Activated CD4-positive, alpha-beta memory T cell treated with anti-CD3 and anti-CD28 coated beads, Interleukin-2, amount 10 ng/mL, durations not matched to agents 7 days and 5 days (primary cell): ENCODE measurements at places on chromosomes 11 and 22. TPM values are rescaled to one million over a fixed set of nuclear protein-coding genes. Genes with fewer than 3 reads are reported as not detected.

HORMAD2 gene
- total RNA-seq = not detected

PIH1D2 gene
- not detected for total RNA-seq

KCNJ5 gene
- total RNA-seq = not detected

ATP5MG gene
- 251 TPM for total RNA-seq

RASD2 gene
- total RNA-seq = not detected

WDR74 gene
- total RNA-seq = 46.1 TPM

ARHGEF17 gene
- 0.05 TPM for total RNA-seq

DNA sequence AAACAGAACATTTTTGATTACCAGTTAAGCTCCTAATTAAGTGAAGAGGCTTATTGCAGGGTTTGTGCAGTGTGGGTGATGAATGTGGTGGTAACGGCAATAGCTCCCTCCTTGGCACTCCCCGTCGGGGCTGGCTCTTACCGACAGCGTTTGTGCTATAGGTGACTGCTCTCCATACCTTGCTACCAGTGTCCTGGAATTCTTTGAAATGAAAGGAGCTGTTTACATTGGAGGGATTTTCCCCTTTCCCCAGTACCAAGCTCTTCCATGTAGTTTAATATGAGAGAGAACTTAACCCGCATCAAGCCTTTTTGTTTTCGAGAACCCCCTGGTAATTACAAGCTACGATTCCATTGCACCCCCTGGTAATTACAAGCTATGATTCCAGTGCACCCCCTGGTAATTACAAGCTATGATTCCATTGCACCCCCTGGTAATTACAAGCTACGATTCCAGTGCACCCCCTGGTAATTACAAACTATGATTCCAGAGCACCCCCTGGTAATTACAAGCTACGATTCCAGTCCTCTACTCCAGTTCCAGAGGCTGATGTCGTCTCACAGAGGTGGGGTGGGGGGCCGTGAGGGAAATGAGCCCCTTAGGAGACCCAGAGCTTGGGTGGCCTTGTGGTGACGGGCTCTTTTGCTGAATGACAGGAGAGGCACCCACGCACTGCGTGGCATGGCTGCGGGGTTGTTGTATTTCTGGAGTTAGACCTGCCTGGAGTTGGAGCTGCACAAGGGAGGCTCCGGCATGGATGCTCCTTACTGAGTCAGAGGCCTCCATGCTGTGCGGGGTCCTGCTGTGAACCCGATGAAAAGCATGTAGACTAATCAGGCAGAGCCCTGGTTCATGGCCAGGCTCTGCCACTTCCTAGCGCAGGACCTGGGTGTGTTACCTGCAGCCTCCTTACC is 205.3 kb downstream of the TBC1D22A start:
- H3K27ac ChIP-seq = no peak overlapping the region
- no peaks in the 10 kb centered on the region for H3K27me3 ChIP-seq
- no peak overlapping the region for H3K4me3 ChIP-seq

DNA sequence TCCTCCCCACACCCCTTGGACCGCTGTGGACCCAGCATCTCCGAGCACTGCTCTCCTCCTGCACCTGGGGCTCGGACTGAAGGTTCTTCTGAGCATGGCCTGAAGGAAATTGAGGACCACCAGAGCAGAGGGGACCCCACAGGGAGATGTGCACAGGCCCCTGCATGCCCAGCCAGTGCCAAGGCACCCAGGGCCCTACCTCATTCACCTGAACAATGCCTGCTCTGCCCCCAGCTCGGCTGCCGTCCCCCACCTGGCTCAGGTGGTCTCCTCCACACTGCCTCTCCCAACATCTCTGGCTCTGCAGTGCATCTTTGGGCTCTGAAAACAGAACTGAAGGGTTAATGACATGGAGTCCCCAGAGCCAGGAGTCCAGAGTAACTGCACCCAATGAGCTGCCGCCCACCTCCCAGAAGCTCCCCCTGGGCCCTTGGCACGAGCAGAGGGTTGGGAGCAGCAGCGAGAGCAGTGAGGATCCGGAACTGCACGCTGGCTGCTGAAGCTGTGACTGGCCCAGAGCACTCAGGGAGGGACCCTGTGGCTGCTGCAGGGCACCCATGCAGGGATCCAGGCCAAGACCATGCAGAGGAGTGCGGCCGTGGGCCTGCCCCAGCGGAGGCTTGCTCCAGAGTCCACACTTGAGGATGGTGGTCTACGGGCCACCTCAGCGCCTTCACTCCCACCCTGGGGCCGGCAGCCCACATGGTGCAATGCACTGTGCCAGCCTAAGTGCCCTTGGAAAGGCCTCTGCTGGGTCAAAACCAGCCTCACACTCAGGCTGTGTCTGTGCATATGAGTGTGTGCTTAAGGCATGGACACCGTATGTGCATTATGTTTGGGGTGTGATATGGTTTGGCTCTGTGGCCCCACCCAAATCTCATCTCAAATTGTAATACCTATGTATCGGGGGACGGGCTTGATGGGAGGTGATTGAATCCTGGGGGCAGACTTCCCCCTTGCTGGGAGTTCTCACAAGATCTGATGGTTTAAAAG is 686.1 kb downstream of the TBC1D22A start:
- no peaks in the 10 kb centered on the region for H3K4me1 ChIP-seq
- H3K36me3 ChIP-seq = no peaks in the 10 kb centered on the region
- DNase-seq = no peak
- H3K27ac ChIP-seq = no peak overlapping the region
- no peak overlapping the region for H3K4me3 ChIP-seq
- no peaks in the 10 kb centered on the region for H3K27me3 ChIP-seq

DNA sequence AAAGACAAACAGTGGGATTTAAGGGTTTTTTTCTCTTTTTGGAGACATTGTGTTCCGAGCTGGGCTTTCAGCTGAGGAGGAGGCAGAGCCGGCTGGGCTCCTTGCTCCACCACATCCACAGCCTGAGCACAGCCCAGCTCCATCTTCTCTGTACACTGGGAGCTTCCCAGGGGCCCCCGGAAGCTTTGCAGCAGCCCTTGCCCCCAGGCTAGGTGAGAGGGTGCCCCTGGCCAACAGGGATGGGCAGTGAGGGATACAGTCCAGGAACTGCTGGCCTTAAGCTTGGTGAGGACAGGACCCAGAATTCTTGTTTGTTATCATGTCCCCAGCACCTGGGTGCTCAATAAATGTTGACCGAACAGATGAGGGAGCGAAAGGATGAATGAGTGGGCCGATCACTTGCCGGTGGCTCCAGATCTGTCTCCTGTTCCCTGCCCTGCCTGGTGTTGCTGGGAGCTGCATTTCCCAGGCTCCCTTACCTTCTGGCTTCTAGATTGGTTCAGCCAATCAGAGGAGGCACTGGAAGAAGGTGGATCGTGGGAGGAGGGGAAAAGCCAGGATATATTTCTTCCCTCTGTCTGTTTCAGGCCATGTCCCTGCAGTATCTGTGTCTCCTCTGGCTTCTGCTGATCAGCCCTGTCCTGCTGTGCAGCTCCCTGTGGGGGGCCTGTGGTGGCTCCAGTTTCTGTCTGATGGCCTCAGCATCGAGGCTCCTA is 26.5 kb upstream of the NECTIN1 start:
- peaks cover 3% of the 10 kb centered on the region for H3K4me1 ChIP-seq
- no peak overlapping the region for H3K27ac ChIP-seq
- H3K27me3 ChIP-seq = peaks cover 15% of the 10 kb centered on the region
- no peaks in the 10 kb centered on the region for H3K36me3 ChIP-seq
- no peak overlapping the region for H3K4me3 ChIP-seq

DNA sequence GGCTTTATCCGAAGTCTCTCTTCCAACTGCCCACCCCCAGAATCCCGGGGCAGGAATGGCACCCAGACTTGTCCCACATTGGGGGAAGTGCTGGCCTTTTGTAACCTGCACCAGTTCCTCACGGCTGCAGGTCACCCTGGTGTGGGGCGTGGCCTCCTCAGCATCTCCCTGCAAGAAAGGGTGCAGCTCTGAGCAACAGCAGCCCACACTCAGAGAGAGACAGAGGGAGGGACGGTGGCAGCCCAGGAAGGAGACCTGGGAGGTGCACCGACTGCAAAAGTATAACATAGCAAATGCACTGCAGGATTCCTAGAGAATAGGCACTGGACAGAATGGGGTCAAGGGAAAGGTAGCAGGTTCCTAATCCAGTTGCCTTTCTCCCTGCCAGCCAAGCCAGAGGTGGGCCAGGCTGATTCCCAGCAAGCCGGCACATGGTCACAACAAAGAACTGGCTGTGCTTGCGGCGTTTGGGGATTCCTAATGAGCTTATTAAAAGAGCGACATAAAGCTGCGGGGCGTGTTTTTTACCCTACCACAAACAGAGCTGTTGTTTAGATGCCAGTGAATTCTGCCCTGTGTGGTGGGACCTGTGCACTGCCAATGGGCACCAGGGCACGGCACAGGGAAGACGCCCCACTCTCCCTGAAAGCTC is 18.2 kb upstream of the IGSF9B start:
- no peak overlapping the region for H3K4me3 ChIP-seq
- DNase-seq = no peak
- H3K27me3 ChIP-seq = peaks cover 20% of the 10 kb centered on the region
- H3K4me1 ChIP-seq = peaks cover 9% of the 10 kb centered on the region

DNA sequence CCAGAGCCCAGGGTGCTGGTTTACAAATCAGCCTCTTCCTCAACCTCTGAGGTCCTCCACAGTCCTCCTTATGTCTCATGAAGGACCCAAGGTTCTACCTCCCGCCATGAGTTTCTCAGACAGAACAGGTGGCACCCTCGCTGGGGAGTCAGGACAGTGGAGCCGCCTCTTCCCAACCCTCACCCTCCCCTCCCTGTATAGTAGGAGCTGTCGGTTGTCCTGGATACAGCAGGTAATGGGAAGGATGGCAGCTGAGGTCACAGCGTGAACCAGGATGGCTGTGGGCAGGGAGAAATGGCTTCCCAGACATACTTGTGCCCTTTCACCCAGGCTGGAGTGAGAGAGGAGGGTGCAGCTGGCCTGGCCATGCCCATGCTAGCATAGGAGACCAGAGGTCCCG is 134.6 kb downstream of the CHST1 start:
- H3K4me3 ChIP-seq = no peak overlapping the region
- no peak overlapping the region for H3K27ac ChIP-seq
- DNase-seq = no peak
- H3K4me1 ChIP-seq = peaks cover 6% of the 10 kb centered on the region
- no peaks in the 10 kb centered on the region for H3K36me3 ChIP-seq
- H3K27me3 ChIP-seq = peaks cover 2% of the 10 kb centered on the region

GRCh38 chr11:68373815-68374501 is 61.6 kb downstream of the LRP5 start:
- no peak overlapping the region for H3K27ac ChIP-seq
- no peaks in the 10 kb centered on the region for H3K27me3 ChIP-seq
- H3K4me3 ChIP-seq = no peak overlapping the region
- DNase-seq = no peak
- H3K4me1 ChIP-seq = peaks cover 7% of the 10 kb centered on the region

DNA sequence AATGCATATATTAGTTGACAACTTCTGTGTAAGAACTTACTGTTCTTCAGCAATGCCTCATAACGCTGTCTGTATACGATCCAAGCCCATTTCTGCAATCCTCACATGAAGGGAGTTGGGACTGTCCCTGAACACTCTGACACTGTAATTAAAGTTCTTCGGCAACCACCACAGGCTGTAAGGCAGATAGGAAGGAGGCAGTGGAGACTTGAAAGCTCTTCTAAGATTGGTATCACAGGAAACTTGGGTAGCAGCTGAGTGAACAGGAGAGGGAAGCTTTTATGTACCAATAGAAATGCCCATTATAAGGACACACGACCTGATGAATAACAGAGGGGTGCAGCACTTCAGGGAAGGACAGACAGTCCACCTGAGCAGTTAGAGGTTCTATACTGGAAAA is 12.0 kb upstream of the GAB2 start:
- H3K4me3 ChIP-seq = no peak overlapping the region
- H3K4me1 ChIP-seq = peaks cover 51% of the 10 kb centered on the region
- no peaks in the 10 kb centered on the region for H3K27me3 ChIP-seq
- no peak for DNase-seq
- peak overlapping the region; percentile 2 for H3K27ac ChIP-seq
- H3K36me3 ChIP-seq = peaks cover 8% of the 10 kb centered on the region

DNA sequence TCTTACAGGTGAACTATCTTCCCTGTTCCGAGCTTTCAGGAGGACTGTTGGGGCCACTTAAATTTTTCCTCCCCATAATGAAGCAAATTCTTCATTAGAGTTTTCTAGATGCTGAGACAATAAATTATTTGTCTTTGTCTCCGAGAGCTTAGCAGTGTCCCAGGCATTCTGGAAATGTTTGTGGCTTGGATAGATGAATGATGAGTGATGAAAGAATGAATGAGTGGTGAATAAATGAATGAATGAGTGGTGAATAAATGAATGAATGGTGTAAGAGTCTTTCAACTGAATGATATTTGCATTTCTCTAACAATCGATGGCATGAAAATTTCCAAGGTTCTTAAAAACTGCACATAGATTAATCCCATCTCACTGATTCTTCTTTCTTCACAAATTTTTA is 52.8 kb downstream of the AHNAK start:
- H3K27ac ChIP-seq = no peak overlapping the region
- H3K4me1 ChIP-seq = peaks cover 8% of the 10 kb centered on the region
- no peaks in the 10 kb centered on the region for H3K27me3 ChIP-seq

- no peak overlapping the region for H3K4me3 ChIP-seq
- H3K36me3 ChIP-seq = no peaks in the 10 kb centered on the region
- peaks cover 9% of the 10 kb centered on the region for H3K4me1 ChIP-seq
- H3K27me3 ChIP-seq = peaks cover 8% of the 10 kb centered on the region
These were observed 4.5 kb upstream of the TP53I11 start for GRCh38 chr11:44955015-44955738.

GRCh38 chr11:114179234-114179941 is 116.8 kb upstream of the NNMT start:
- H3K27me3 ChIP-seq = peaks cover 1% of the 10 kb centered on the region
- peaks cover 6% of the 10 kb centered on the region for H3K36me3 ChIP-seq
- H3K27ac ChIP-seq = no peak overlapping the region
- DNase-seq = no peak

GRCh38 chr22:49587987-49588386 is 239.7 kb downstream of the BRD1 start:
- no peaks in the 10 kb centered on the region for H3K36me3 ChIP-seq

DNA sequence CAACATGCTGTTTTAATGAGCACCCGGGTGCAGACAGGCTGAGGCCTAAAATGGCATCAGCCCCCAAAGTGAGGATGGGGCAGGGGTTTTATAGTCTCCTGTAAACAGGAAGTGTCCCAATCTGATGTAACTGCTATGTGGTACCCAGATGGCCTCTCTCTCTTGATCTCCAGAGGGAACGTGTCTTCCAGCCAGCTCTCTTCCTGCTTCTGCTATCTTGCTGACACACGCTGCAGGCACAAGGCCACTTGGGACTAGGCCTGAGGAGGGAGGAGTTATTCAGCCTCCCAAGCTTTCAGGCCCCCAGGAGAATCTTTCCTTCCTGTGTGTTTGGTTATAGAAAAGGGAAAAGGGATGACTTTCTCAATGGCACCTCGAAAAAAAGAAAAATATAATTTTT is 11.4 kb upstream of the VSTM5 start:
- peaks cover 2% of the 10 kb centered on the region for H3K27me3 ChIP-seq
- H3K4me3 ChIP-seq = no peak overlapping the region
- DNase-seq = no peak
- no peaks in the 10 kb centered on the region for H3K4me1 ChIP-seq
- no peak overlapping the region for H3K27ac ChIP-seq

- H3K4me1 ChIP-seq = peaks cover 14% of the 10 kb centered on the region
- H3K36me3 ChIP-seq = peaks cover 8% of the 10 kb centered on the region
- H3K4me3 ChIP-seq = no peak overlapping the region
- no peaks in the 10 kb centered on the region for H3K27me3 ChIP-seq
- no peak overlapping the region for H3K27ac ChIP-seq
These were observed 43.1 kb upstream of the GRAMD1B start for GRCh38 chr11:123386796-123387510.

- H3K36me3 ChIP-seq = peaks cover 69% of the 10 kb centered on the region
- DNase-seq = no peak
- no peaks in the 10 kb centered on the region for H3K27me3 ChIP-seq
- no peak overlapping the region for H3K4me3 ChIP-seq
- no peak overlapping the region for H3K27ac ChIP-seq
These were observed 11.1 kb downstream of the RANGAP1 start for GRCh38 chr22:41274856-41275255.
